ENCODE measurements at places on chromosomes 1 and 21.

DNA sequence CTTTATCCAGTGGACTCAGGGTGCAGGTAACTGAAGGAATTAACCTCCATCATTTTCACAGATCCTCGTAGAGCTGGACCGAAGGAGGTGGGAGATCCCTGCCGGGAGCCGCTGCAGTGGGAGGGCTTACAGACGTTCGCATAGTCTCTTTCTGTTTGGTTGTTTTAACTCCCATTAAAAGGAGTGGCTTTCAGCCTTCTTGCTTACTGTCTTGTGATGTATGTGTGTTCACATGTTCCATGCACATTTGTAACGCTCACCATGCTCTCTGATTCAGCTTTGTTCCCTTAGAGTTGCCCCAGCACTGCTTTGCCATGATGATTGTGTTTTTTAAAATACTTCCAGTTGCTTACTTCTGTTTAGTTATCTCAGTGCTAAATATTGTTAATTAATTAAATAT lies 85.8 kb downstream of the ADARB1 start:
- no peak for ATAC-seq

GRCh38 chr1:51285055-51285454 lies 45.3 kb downstream of the TTC39A start:
- no peak for ATAC-seq

DNA sequence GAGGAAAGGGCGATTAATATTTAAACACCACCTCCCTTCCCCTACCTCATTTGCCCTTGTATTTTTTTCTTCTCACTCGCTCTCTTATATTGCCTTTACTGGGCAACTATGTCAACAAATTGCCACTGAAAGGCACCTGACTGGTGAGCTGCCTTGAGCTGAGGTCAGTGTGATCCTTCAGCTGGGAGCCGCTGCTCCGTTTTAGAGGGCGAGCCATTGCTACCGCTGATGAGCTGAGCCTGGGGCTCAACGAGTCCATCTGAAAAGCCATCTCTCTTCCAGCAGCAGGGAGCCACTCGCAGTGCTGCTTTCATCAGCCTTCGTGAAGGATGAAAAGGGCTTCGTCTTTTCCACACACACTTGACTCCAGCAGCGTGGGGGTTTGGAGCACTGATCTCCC lies 108.0 kb upstream of the KIF26B start:
- ATAC-seq, result no peak

DNA sequence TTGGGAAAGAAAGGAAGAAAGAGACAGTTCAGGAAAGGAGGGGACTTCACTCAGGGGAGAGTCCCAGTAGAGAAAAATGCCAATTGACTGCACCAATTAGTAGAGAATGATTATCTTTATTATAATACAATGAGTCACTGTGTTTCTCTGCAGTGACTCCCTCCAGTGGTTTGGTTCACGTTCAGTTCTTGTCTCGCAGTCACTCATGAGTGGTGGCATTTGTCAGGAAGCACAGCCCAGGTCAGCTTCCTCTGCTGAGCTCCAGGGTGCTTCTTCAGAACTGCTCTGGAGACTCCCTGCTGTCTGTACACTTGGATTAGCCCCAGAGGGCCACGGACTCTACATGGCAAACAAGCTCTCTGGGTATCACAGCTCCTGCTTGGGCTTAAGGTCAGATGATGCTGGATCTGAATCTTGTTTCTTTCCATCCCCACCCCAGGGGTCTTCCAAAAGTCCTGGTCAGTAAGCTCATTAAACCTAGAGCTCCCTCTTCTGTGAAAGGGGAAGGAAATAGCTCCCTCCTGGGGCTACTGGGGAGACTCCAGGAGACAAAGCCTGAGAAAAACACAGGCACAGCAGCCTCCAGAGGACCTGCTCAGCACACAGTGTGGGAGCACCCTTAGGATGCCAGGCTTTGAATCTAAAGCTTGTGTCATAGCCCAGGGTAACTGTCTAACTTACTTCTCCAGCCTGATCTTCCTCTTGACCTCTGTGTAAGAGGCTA lies 619.0 kb downstream of the AJAP1 start:
- peak; percentile 35 for ATAC-seq

DNA sequence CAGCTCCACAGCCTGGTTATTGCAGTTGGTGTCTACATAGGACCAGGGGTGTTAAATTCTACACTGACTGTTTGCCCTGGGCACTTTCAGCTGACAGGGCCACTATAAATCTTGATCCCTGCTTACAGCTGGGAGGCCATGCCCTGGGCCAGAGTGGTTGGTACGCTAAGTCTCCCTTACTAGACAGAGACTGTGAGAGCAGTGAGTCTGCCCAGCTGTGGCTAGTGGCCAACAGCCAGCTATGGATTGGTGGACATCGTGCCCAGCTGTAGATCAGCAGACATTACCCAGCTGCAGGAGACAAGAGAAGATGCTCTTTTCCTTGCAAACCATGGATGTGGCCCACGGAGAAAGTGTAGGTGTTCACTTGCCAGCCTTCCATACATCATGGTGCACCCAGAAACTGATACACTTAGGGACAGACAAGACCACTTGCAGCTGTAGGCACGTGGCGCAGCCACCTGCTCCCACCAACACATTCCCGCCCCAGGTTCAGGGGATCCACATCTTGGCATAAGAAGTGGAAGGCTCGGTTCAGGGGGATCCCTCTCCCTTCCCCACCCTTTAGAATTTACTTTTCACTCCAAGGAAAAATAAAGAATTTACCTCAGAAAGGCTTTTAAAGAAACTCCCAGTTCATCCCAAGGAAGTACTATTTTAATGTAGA lies 16.4 kb upstream of the PAX7 start:
- no peak for ATAC-seq
